Liver (tissue), 10 donors: ENCODE measurements at places on chromosomes 4 and X.
A peak's percentile ranks its signal among the peaks of the same experiment; 100 is the strongest.

- DNase-seq = no peak
These were observed 217.0 kb upstream of the NDST3 start for GRCh38 chr4:117817301-117817700.

DNA sequence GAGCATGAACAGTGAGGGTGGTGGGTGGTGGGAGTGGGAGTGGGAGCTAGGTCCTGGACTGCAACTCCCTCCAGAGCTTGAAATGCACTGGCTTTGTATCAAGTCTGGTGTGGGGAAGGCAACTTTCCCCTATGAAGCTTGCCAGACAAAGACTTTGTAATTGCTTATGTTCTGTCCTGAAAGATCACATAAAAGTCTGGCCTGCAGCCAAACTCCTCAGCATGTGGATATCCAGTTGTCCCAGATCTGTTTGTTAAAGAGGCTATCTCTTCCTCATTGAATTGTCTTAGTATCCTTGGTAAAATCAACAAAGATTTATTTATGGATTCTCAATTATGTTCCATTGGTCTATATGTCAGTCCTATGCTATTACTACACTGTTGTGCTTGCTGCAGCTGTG, 607.9 kb downstream of the GLUD2 start:
- no peak for DNase-seq

GRCh38 chr4:148735432-148736155, 293.4 kb upstream of the NR3C2 start:
- no peak for DNase-seq

DNA sequence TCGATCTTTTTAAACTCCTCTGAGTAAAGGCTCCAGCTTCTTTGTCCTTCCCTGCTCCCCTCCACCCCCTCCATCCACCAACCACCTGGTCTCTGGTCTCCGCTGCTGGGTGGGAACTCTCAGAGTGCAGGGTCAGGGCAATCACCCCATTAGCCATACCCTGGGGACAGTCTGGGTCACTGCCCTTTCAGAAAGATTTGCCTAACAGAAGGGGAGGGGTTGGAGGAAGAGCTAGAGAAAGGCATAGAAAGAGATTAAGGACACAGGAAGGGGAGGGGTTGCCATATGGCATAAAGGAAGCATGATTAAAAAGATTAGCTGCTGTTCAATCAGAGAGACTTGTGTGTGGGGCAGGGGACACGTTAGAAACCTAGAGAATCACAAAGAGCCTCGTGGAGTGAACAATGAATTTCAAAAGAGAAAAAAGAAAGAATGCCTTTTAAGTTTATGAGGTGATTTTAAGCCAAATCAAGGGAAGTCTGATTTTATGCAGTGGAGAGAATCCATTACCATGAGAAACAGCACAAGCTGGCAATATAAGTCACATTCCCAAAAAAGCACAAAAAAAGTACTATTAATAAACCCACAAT, 115.5 kb upstream of the ACSL4 start:
- DNase-seq = peak; percentile 43

- no peak for DNase-seq
These were observed 140.0 kb upstream of the GUCY1A1 start for GRCh38 chr4:155526452-155527169.

DNA sequence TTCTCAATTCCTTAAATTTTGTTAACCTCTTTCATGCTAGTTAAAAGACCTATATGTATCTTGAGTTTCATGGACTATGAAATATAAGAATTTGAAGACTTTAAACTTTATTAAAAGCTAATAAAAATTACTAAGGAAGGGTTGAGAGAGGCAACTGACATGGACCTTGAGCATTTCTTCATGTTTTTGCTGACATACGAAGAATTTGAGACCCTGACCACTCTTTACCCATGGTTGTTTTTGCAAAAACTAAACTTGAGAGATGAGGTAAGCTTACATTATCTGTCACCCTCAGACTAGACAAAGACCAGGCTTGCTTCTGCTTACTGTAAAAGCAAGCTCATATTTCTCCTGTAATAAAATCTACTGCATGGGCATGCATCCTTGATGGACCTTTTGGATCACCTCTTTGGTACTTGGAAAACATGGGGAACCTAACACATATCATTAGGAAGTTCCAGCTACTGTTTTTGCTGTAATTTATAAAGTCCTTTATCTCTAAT, 338.2 kb upstream of the PABPC4L start:
- DNase-seq = no peak

GRCh38 chrX:118109065-118109464, 7.5 kb downstream of the KLHL13 start:
- DNase-seq = no peak

GRCh38 chrX:107707866-107708265, 67.7 kb downstream of the TSC22D3 start:
- DNase-seq = no peak

DNA sequence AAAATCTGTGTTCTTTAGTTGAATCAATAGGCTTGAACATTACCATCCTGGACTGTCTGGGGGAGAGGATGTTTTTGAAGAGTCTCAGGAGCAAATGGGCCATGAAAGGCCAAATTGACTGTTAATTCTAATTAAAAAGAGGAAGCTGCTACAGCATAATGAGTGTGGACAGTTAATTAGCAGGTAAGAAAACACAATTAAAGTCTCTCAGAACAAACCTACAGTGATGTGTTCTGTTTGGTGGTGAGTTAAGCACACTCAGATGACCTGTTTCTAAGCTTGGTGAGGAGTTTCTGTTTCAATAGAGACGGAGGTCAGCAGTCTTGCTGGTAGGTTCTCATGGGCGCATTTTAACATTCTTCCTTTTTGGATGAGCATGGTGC, 68.1 kb downstream of the DRD5 start:
- DNase-seq = no peak

- no peak for DNase-seq
These were observed 31.4 kb upstream of the NKX6-1 start for GRCh38 chr4:84530454-84530853.

GRCh38 chr4:147732518-147733235, 789 bp downstream of the ARHGAP10 start:
- DNase-seq = no peak

GRCh38 chr4:159564615-159565014, 461.7 kb downstream of the RAPGEF2 start:
- no peak for DNase-seq

DNA sequence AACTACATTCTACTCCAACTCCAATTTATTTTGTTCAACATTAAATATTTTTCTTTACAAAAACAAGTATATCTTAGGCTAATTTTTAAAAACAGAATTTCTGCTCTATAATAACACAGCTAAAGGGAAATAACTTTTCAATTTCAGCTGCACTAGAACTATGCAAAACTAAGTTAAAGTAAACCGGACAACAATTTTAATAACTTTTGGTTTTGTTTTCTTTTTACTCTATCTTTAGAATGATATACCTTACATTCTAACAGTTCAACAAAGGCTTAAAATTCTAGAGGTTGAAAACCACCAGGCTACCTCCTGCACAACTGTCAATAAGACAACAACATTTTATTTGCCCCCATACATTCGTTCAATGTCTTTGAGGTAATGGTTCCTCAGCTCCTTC, 18.7 kb upstream of the KCNE5 start:
- DNase-seq = no peak

DNA sequence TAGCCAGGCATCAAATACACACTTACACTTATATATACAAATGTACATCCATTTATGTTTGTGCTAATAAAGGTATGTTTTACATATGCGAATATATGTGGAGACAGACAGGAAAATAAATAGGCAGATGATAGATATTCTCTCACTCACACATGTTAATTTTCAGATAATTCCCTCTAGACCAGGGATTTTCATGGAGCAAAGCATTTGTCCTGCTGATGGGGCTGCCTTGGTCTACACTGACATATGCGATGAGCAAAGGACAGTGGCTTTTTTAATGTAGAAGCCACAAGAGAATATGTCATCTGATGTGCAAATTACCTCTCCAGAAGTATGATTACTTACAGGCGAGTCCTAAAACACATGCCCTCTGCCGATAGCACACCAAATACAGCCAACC, 224.5 kb downstream of the VEGFC start:
- DNase-seq = no peak

DNA sequence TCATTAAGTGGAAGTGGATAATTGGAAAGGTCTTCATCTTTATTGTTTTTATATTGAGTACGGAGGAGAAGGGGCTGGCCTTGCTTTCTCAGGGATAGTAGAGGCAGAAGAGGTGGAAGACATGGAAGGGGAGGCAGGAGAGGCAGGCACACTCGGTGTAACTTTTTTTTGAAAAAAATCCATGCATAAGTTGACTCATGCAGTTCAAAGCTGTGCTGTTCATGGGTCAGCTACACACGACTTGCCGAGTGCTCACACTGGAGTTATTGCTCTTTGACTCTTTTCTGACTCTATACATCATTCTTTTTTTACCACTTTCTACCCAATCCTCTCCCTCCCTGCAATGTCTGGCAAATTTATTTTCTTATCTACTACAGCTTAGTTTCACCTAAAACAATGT, 158.3 kb upstream of the AADAT start:
- DNase-seq = no peak

DNA sequence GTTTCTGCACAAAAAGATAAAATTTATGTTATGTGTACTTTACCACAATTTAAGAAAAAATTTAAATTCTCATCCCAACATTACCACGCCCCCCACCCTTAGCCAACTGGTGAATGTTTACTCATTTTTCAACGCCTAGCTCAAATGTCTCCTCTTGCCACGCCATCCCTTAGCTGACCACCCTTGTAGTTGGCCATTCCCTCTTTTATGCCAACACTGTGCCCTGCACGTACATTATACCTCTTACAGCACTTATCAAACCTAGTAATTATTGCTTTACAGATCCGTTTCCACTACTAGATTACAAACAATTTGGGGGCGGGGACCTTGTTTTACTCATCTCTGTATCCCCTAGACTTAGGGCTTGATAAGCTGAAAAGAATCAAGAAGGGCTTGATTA, 644 bp downstream of the ERCC6L start:
- no peak for DNase-seq

DNA sequence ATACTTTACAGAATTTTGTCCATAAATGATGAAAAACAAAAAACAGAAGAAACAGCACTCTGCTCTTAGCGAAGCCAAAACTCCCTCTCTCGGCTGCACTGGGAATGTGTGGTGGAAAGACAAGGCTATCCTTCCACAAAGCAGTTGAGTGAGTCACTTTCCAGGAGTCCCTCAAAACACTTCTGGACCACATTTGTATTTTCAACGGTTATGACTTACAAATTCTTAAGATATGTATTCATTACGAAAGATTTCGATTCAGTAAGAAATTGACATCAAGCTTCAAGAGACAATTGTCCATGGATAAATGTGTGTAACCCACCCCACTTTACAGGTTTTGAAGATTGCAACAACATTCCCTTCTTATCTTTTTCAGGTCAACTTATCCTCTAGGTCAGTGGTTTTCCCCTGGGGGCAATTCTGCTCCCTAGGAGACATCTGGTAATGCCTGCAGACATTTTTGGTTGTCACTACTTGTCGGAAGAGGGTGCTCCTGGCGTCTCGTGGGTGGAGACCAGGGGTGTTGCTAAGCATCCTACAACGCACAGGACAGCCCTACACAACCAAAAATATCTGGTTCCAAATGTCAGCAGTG, 66.7 kb upstream of the MTNR1A start:
- no peak for DNase-seq

DNA sequence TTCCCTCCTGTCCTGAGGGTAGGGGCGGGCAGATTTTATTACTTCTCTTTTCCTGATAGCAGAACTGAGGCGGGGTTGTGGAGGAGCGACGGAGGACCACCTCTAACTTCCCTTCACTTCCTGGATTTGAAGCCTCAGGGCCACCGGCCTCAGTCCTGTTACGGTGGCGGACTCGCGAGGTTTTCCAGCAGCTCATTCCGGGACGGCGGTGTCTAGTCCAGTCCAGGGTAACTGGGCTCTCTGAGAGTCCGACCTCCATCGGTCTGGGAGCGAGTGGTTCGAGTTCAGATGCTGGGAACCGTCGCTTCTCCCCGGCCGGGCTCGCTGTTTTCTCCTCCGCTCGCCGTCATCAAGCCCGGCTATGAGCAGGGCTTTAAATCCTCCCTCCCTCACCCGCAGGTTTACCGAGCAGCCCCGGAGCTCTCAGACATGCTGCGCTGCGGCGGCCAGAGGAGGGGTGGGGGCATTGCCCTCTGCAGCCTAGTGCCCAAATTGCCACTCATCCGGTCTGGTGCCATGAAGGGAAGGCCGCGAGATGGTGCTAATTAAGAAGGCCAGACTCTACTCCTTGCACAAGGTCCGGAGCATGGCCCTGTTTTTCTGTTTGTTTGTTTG, 23.3 kb downstream of the HAND2 start:
- DNase-seq = no peak

- DNase-seq = no peak
These were observed 177.5 kb downstream of the ENOX2 start for GRCh38 chrX:130725519-130725918.

- no peak for DNase-seq
These were observed 69.4 kb downstream of the PDS5A start for GRCh38 chr4:39908284-39908683.

DNA sequence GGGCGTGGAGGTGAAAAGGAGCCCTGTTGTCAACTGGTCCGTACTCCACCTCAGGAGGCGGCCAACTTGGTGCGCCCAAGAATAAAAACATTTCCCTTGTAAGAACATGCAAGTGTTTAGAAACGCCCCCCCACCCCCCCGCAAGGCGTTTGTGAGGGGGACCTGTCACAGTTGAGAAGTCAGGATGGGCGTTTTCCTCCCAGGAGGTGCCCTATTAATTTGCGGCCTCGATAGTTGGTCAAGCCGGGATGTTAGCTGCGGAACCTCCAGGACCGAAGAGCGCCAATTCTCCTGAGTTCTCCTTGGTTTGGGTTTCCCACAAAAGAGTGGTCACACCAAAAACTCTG, 651 bp upstream of the SAP30 start:
- DNase-seq = peak; percentile 76
